IPS-NIHi11 (cell line): ENCODE measurements at places on chromosomes 7 and 10.

DNA sequence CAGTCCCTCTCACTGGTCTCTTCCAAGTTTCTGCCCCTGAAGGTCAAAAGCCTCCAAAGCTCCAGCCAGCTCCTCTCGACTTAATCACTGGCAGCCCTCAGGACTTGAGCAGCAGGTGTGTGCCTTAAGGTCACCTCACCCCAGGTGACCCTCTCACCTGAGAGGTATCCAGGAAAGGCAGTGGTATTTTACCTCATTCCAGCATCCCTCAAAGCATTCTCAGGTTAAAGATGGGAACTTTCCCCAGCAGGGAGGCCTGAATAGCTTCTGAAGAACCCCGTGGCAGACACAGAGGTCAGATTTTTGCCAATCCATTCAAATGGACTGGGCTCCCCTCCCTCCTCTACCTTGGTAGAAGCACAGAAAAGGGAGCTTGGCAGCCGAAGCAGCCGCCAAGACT lies 148.2 kb downstream of the GFRA1 start:
- DNase-seq: no peak

DNA sequence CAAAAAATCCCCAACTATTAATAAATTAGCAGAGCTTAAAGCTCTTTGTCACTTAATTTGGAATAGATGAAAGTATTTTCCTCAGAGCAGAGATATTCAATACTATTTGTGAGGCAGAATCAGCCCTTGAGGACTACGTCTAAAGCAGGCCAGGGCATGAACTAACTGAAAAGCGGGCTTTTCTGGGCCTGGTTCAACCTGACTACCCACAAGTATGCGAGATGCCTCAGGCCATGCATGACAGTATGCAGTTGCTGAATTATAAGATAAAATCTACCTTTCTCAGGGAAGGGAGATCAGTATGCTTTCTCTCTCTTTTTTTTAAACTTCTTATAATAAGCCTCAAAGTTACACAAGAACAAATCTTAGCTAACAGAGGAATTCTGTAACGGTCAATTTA lies 20.1 kb downstream of the TMEM168 start:
- DNase-seq: peak; percentile 18

- no peak for DNase-seq
Observed at GRCh38 chr7:110918949-110919548, 171.9 kb upstream of the LRRN3 start.

GRCh38 chr7:22296265-22296566 lies 60.7 kb downstream of the RAPGEF5 start:
- DNase-seq: no peak

DNA sequence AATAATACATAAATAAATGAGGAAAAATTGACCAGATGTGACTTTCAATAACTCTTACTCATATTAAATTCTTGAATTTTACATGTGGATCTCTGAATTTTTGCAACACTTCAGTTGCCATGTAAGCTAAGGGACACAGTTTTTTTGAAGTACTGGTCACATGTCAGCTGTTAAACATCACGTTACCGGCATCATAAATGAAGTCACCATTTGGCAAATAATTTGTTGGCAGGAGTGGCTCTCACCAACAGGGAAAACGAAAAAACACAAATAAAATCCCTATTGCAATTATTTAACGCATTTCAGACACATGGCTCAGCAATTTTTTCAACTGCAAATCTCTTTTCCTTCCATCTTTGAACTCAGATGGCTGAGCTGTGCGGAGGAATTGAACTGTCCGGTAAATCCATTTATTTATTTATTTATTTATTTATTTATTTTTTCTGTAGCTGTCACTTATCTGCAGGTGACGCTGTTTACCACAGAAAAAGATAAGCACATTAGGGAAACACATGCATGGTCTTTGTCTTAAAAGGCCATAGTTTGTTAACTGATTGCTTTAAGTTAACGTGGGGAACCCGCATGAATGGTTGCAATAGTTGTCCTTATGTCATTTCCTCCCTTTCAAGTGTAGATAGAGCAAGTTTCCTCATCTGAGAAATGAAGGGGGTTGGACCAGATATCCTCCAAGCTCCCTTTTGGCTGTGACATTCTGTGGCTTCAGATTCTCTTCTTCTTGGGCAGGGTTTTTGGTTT lies 64.7 kb upstream of the JAZF1 start:
- no peak for DNase-seq

DNA sequence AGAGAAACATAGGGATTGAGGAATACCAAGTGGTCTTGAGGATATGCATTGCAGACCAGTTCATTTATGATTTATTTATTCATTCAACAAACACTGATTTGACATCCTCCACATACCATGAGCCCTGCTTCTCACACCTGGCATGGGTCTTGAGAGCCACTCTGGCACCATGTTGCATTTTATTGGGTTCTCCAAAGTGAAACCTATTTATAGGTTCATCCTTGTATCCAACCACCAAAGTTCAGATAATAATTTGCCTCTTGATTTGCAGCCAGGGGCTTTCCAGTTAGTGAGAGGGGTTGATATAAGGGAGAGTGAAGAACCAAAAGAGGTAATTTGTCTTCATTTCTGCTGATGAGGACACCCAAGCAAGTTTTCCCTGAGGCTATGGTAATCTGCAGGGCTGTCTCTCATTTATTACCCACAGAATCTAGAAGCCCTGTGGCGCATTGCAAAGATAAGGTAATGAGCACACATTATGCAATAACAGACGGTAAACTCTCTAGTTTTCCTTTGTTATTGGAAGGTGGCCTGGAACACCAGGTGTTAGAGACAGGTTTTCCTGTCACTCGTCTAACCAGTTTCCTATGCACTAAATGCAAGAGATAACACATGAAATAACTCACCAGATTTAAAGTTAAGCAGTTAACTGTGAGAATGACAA lies 28.8 kb upstream of the ICA1 start:
- DNase-seq: no peak

GRCh38 chr10:114520453-114520852 lies 116.2 kb upstream of the AFAP1L2 start:
- no peak for DNase-seq

- no peak for DNase-seq
Observed at GRCh38 chr7:16479591-16479990, 14.1 kb upstream of the SOSTDC1 start.

DNA sequence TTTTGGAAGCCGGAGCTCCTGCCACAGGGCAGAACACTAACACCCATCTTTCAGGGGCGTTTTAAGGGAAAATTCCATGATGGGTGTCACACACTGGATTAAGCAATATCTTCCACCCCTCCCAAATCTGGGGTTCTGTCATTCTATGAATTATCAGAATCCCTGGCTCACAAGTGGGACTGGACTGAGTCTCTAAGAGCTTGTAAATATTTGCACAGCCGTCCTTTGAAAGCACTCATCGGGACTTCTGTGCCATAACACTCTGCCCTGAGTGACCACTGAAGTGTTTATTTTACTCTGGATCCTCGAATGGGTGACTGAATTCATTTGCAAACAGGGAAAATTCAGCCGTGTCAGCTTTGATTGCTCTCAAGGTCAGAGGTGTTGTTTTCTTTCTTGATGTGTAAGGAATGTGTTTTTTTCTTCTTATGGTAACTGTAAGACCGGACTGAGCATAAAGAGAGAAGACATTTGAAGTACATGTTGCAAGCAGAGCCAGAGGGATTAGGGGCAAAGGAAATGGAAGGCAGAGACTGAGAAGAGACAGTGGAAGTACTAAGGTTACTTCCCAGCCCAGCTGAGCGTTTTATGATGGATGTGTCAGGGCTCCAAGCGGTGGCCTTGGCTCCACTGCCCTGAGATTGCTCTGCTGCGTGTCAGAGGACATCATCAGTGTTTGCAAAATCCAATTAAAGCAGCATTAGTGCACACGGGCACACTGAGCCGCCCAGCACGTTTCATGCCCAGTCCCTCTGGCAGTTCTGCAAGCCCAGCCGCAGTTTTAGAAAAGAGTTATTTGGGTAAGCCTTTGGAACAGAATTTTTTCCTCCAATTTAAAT lies 17.7 kb upstream of the GTPBP4 start:
- DNase-seq: no peak

GRCh38 chr10:48767373-48768143 lies 82.9 kb downstream of the WDFY4 start:
- no peak for DNase-seq

- DNase-seq: no peak
Observed at GRCh38 chr10:52668024-52668423, 104.6 kb downstream of the MBL2 start.

DNA sequence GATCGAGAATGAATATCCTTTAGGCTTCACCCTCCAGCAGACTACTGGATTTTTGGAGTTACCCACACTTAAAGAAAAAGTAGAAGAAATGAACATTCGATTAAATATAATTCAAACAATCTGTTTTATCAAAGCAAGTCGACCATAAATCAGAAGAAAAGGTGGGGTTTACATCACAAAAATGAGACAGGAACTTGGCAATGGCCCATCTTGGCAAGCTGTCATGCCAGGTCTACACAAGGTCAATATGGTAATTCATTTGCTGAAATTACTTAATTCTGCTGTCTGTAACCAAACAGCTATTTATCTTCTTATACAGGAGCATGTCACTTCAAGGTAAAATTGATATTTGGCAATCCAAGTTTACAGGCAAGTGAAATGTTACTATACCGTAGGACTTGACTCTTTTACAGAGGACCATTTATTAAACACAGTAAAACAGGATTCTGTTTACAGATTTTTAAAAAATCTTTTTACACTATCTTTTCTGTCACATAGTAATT lies 640.6 kb upstream of the NRP1 start:
- no peak for DNase-seq

- DNase-seq: no peak
Observed at GRCh38 chr10:130810856-130811255, 500.7 kb downstream of the TCERG1L start.

DNA sequence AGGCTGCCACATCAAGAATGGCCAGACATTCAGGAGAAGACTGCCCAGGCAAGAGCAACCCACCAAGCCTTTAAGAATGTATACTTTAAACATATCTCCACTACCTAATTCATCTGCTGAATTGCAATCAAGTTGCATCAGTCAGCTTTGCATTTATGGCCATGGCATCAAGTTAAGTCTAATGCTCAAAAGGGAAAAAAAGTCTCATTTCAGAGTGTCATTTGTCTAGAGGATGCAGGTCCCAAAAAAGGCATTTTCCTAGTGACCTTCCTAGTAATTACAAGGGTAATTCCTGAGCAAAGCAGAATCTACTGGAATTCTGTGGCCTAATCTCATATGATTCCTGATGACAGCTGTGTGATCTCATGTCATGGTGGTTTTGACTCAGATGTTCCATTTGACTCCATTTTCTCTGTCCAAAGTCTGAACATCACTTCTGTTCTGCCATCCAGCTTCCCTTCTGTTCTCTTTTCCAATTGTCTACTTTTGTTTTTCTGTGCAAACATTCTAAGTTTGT lies 7.3 kb upstream of the CABCOCO1 start:
- no peak for DNase-seq

GRCh38 chr7:107879400-107880035 lies 11.5 kb upstream of the DLD start:
- peak; percentile 48 for DNase-seq

- no peak for DNase-seq
Observed at GRCh38 chr10:110733218-110733952, 89.2 kb downstream of the RBM20 start.

- no peak for DNase-seq
Observed at GRCh38 chr10:121091961-121092719, 241.0 kb downstream of the WDR11 start.

DNA sequence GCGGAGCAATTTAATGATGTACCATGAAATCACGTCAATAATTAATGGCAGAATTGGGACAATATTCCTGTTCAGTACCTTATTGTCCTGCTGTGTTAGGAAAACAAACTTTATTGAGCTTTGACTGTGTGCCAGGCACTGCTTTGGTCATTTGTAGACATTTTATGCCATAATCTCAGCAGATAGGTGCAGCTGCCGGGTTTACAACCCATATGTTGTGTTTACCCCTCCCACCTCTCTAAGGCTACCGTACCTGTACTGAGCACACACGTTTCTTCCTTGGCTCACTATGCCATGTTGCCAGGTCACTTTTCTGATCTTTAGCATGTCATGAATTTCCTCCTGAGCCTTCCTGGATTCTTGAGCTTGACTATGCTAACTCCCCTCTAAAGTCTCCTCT lies 422.2 kb downstream of the PHTF2 start:
- DNase-seq: no peak

DNA sequence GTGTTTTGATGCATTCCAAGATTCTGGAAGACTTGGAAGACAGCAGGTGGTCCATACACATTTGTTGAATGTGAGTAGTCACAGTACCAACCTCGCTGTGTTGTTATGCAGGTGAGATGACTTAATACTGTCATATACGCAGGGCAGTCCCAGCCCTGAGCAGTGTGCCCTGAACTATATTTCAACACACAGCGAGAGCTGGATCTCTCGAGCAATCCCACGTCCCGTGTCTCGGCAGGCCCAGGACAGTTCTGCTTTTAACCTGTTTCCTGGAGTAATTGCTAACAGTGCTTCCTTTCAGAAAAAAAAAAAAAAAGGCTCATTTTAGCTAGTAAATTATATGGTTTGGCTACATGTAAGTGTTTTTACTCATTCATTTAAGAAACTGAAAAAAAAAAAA lies 179.7 kb downstream of the PRKCQ start:
- no peak for DNase-seq

DNA sequence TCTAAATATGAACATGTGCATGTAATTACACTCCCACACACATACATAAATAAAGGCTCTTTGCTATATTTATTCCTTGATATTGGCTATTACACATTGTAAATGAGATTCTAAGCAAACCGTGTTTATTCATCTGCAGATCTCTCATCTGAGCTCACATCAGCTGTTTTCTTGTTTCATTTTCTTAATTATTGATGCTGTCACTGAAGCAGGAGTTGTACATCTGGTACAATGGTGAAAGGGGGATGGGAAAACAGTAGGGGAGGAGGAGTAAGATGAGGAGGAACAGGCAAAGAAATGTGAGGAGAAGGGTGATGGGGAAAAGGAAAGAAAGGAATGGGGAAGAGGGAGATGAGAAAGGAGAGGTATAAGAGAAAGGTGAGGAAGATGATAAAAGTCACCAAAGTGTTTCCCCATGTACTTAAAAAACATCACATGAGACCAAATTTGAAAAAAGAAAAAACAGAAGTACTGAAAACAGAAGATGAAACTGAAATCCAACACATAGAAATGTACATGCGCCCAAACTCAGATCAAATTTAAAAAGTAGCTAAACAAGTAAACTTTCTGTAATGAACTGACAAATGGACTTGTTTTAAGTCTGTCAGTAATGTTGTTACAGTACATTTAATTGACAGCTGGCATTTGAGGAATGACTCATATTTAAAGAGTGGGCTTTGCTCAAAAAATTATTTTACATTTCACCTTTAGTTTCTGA lies 472.2 kb downstream of the ARL4A start:
- no peak for DNase-seq

DNA sequence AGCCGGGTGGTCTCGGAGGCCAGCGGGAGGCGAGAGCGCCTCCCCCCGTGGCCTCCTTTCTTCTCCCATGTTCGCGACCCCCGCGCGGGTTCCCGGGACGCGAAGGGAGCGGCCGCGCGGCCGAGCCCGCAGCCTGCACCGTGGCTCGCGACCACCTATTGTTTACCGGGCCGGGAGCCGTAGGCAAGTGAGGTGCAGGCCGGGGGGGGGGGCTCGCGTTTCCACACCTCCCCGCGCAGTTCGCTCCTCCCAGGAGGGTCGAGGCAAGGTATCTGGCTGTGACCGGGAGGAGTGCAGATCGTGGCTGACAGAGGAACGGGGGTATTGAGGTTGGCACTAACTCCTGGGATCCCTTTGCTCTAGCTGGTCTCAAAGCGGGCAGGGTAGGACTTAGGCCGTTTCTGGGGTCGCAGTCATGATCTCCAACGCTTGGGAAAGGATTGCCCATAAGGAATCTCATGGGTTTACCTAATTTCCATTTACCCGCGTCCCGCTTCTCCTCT lies 734 bp downstream of the PTPN12 start:
- peak; percentile 29 for DNase-seq
